ENCODE measurements at places on chromosomes 5 and 9.
A peak's percentile ranks its signal among the peaks of the same experiment; 100 is the strongest.

- DNase-seq, result no peak
These were observed 289.1 kb upstream of the KLF4 start for GRCh38 chr9:107778661-107779060.

- DNase-seq, result peak; percentile 78
These were observed 824 bp downstream of the MXD3 start for GRCh38 chr5:177310757-177311391.

DNA sequence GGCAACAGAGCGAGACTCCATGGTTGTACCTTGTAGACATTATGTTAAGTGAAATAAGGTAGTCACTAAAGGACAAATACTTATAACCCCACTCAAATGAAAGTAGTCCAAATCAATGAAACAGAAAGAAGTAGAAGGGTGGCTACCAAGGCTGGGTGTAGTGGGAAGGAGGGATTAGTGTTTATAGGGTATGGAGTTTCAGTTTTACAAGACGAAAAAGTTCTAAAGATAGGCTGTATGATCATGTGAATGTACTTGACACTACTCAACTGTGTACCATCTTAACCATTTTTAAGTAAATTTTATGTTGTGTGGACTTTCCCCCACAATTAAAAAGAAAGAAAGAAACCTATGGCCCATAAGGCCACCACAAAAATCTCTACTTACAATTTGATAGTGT is 32.2 kb downstream of the ALDH7A1 start:
- no peak for DNase-seq

DNA sequence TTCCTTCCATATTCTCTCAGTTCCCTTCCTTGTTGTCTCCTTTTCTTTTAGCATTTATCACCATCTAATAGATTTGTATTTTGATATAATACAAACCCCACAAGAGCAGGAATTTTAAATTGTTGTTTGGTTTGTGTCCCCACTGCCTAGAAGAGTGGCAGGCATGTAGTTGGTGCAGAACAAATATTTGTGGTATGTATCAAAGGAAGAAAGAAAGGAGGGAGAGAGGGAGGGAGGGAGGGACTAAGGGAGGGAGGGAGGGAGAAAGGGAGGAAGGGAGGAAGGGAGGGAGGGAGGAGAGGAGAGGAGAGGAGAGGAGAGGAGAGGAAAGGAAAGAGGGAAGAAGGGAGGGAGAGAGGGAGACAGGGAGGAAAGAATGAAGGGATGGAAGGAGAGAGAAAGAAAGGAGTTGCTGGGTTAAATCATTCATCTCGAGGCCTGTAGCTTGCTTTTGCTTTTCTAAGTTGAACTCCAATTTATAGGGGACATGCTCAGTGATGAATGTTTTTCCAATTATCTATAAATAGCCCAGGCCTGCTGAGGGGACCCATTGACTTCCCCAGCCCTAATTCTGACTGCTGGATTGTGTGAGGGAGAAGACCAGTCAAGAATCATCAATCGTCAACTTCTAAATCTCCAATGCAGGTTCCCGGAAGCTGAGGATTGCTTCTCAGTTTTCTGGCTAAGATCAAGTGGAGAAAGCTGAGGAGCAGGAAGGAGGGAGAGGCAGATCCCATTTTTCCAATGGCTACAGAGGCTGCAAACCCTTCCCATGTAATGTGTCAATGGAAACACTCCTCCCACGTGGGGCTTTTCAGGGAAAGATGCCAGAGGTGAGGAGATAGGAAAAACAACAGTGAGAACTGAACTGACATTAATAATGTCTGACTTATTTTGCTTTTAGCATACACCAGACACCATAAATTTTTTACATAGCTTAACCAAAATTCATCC is 320.7 kb downstream of the ASTN2 start:
- DNase-seq, result no peak

GRCh38 chr5:40367255-40367654 is 312.5 kb upstream of the PTGER4 start:
- no peak for DNase-seq

DNA sequence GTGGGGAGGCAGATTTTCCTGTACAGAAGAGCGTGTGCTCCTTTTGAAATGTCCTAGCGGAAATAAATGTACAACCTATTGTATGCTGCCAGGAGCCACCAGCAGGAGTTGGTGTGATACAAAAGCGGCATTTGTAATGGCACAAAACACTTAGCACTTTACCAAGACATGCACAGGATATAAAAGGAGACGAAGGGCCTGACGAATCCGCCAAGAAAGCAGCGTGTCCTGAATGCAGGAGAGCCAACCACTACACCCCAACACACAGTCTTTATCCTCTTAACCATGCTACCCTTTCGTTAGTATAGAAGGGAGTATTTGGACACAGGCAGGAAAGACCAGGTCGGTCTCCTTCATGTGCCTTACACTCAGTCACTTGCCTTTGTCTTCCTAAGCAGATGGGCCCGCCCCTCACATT is 218.1 kb downstream of the TRIM32 start:
- DNase-seq, result no peak

- no peak for DNase-seq
These were observed 209.1 kb downstream of the TARS1 start for GRCh38 chr5:33649549-33650482.

DNA sequence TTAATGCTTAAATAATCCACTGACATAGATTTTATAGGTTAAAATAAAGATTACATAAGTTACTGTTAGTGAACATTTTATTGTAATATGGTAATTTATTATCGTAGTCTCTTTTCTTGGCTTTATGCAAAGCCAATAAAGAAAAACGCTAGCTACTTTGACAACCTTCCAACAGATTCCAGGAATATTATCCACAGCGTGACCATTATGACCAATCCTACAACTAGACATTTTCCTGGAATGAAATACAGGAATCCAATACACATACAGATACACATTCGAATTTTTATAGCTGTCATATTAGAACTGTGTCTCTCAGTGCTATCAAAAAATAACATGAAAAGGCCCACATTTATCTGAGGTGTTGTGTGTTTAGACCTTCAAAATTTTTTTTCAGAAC is 13.1 kb downstream of the RPS23 start:
- no peak for DNase-seq

DNA sequence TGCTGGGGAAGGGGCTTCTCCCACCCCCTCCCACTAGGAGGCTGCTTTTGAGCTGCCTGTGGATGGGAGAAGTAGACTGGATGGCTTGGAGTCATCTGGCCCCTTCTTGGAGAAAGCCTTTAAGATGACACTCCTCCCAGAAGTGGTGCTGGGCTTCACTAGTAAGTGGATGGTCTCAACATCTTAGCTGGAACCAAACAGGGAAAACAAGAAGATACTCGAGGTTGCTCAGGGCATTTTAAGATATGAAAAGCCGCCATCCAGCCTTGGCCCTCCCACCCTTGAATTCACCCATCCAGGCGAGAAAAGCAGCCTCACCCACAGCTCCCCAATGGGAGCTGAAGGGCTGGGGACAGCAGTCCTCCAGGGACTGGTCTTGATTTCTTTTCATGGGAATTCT is 7.8 kb upstream of the SMIM32 start:
- no peak for DNase-seq

DNA sequence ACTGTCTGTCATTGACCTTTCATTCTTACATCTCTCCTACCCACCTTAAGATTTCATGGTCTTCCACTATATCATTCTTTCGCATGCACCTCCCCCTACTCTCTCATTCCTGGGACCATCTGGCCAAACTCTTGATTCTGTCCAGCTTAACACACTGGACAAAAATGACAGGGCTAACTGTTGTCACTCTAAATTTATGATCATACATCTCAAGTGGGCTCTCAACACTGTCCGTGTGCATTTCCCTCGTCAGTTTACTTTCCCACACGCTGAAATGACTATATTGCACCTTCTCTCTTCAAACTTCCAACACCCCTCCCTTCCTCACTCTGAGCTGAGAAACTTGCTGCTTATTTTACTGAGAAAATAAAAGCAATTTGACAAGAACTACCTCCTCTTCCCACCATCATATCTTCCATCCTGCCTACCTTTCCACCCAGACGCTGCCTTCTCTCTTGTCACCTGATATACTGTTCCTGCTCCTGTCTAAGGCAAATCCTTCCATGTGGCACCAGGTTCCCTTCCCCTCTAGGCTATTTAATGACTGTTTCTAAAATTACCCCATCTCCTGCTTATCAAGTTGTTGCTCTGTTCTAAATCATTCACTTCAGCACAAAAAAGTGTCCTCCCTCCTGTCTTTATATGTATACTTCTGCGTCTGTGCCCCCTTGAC is 8.1 kb upstream of the KLF9 start:
- no peak for DNase-seq

DNA sequence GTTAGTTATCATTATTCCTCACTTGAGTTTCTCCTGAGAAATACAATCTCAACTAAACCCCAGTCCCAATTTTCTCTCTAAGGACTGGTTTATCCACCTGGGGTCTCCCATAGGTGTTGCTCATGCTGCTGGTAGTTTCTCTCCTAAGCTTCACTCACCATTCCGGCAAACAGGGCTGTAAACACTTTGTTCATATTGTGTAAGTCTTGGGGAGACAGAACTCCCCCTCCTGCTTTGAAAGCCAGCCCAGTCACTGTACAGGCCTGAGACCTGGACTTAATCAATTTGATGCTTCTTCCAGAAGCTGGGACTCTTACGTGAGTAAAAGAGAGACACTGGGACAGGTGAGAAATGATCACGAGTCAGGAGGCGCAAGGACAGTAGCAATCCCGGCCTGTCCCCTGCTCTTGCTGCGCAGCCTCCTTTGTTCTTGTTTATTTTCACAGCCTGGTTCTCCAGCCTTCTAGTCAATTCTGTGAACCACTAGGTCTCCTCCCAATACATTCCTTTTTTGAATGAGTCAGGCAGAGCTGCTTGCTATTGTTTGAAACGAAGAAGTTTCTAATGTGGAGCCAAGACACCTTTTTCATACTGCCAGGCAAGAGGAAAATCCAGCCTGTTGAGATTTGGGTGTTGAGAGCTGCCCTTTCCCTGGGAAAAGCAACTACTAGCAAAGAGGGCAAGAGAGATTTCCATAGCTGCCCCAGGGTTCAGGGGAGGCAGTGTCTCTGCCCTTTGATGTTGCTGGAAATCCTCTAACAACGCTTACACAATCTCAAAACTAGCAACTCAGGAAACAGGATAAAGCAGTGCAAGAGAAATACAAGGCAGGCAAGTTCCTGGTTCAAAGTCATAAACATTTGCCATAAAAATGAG is 9.2 kb upstream of the SHROOM1 start:
- DNase-seq, result no peak

GRCh38 chr5:173679909-173680630 is 63.6 kb upstream of the BOD1 start:
- no peak for DNase-seq

DNA sequence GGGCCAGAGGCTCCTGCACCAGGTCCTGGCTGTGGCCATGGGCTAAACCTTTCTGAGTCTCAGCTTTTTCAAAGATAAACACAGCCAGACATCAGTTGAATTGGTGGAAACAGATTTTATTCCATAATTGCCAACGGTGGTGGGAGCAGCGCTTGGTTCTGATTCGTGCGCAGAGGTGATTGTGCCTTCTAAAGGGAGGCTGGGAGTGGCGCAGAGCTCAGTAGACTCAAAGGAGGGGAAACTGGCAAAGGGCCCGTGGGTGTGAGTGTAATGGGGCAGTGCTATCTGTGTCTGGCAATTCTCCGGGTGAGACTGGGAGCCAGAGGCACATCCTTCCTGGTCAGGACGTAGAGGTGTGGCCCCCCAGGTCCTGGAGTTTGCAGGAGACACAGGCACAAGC is 169.4 kb upstream of the PPP1R26 start:
- no peak for DNase-seq

GRCh38 chr9:93549611-93550010 is 26.8 kb upstream of the PHF2 start:
- no peak for DNase-seq

- no peak for DNase-seq
These were observed 14.9 kb downstream of the ADAMTSL1 start for GRCh38 chr9:18488886-18489285.

DNA sequence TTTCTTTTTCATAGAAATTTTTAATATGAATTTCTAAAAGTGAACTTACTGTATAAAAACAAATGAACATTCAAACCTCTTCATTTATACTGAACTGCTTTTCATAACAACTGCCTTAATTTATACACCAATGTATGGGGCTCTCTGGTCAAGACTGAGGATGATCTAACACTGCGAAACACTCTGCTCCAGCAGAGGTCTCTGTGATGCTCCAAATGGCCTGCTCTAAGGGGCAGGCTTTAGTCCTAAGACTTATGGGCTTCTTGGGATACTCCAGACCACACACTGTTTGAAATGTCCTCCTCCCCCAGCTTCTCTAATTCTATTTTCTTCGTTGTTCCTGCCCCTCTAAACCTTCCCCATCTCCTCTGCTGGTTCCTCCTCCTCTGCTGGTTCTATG is 58.5 kb downstream of the LIFR start:
- no peak for DNase-seq

DNA sequence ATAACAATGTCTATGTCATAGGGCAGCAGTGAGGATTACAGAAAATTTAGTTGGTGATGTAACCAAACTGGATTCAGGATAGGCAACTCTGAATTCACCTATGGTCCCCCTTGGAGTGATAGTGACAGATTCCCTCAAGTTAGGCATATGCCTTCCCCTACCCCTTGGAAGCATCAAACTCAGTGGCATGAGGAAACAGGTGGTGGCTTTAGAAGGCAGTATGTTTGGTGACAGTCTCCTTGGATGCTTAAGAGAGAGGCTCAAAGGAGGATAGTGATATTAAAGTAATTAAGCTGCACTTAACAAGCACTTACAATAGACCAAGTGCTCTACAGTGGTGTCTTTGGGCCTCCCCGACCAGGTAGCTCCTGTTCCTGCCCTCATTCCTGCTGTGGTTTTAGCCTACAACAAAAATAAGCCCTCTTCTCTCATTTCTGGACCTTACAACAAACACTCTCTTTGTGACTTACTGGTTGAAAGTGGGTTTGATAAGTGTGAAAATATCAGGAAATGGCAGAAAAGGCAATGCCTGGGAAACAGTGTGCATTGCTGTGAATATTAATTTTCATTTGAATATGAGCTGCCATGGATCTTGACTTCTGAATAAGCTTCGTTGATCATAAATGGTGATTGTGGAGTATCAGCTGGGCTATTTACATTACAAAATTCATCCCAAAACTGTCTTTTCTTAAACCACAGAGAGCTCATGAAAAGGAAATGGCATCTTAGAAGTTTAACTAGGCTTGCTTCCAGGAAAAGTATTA is 29.2 kb downstream of the NR4A3 start:
- no peak for DNase-seq

DNA sequence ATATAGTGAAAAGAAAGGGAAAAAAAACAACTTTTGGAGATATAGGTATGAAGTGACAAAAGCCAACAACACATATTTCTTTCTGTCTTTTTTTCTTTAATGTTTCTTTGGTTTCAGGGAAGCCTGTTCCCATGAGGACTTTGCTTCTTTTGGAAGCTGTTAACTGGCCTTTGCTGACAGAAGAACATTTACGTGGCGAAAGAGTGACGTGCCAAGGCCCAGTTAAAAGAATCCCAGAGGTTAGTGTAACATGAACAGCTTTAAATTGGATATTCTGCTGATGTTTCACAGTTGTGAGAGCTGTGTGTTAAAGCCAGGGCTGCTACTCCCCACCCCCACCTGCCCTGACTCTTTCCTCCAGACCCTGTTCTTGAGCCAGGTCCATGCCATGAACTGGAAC is 275.9 kb downstream of the CRB2 start:
- no peak for DNase-seq

GRCh38 chr5:83714810-83715209 is 5.8 kb downstream of the HAPLN1 start:
- DNase-seq, result no peak

All from DND-41 (cell line).